Suppressor macrophage treated with lipopolysaccharide for 4 hours (primary cell): ENCODE measurements at places on chromosomes 6 and 20.
A peak's percentile ranks its signal among the peaks of the same experiment; 100 is the strongest.

DNA sequence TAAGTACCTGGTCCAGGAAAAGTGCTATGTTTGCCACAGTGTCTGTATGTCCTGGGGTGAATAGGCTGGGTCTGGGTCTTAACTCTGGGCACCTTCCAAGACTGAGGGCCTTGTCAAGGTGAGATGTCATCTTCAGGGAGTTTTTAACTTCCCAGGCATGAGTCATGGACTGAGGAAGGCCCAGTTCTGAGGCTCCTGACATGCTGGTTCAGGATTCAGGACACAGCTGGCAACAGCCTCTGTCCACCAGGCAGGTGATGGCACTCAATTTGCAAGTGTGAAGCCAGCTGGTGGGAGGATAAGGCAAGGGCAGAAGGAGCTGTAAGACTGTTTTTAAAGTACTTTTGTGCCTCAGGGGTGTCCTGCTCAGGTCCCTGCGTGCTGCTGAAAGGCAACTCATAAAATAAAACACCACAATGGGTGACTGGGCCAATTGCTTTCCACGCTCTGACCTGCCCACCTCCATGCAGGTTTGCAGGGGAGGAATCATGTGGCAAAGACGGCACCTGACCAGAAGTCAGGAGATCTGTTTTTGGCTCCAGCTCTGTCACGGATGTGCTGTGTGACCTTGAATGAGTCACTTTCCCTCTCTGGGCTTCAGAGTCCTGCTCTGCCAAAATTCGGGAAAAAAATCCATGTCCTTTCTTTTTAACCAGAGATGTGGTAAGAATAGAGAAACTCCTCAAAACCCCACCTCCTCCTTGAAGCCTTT, 4.9 kb upstream of the PACSIN1 start:
- DNase-seq: no peak

- DNase-seq: no peak
These were observed 47.9 kb upstream of the CCDC167 start for GRCh38 chr6:37547564-37548061.

DNA sequence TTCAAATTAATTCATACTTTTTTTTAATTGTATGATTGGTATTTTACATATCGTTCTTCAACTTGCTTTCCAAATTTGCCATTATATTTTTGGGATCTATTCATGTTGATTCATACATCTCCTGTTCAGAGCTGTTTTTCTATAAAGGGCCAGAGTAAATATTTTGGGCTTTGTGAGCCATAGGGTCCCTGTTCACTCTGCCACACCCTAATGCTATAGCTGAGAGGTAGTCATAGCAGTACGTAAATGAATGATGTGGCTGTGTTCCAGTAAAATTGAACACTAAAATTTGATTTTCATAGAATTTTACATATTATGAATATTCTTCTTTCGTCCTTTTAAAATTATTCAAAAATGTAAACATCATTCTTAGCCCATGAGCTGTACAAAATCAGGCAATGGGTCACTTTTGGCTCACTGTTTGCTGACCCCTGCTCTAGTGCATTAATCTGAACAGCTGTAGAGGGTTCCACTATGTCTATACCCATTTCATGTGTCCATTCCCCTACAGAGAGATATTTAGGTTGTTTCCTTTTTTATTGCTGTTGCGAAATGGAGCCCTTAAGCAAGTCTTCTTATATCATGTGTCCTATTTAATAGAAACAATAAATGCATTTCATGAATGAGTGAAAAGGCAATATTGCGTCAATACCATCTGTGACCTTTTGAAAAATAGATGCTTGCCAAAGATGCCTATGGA, 136.4 kb upstream of the SALL4 start:
- DNase-seq: no peak

- DNase-seq: peak; percentile 56
These were observed 12.5 kb downstream of the PRDM1 start for GRCh38 chr6:106098383-106099234.

GRCh38 chr20:2602046-2602735, 50.2 kb upstream of the NOP56 start:
- no peak for DNase-seq

DNA sequence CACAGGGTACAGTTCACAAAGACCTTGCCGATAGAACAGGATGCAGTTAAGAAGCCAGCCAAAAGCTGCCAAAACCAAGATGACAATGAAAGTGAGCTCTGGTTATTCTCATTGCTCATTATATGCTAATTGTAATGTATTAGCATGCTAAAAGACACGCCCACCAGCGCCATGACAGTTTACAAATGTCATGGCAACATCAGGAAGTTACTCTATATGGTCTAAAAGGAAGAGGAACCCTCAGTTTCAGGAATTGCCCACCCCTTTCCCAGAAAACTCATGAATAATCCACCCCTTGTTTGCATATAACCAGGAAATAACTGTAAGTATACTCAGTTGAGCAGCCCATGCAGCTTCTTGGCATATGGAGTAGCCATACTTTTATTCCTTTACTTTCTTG, 748.7 kb downstream of the QKI start:
- DNase-seq: no peak

DNA sequence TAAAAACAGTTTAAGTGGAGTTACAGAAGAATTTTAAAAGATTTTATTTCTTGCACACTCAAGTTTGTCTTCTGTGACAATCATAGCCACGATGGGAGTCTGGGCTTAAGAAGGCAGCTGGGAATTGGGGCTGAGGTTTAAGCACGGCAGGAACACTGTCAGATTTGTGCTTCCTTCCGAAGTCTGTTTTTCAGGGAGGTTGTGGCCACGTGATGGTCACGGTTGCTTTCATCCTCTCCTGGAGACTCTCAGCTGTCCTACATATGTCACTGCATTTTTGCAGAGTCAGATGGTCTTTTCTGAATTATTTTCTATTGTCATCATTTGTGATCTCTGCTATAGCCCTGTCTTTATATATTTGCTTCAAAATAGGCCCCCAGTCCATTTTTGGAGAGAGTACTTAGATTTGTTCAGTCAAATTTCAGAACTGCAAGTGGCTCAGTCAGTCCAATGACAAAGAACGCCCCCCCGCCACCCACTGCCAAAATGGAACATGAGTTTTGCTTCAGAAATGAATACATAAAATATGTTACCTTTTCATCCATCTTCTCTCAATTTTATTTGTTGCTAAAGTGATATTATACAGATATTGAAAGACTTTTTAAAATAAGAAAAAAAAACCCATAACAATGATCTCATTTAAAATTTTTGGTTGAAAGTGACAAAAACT, 111.8 kb upstream of the ZFP64 start:
- DNase-seq: no peak
